ENCODE measurements at places on chromosomes 11 and 22.

GRCh38 chr11:134734894-134735293, 322.9 kb upstream of the B3GAT1 start:
- no peak for DNase-seq

DNA sequence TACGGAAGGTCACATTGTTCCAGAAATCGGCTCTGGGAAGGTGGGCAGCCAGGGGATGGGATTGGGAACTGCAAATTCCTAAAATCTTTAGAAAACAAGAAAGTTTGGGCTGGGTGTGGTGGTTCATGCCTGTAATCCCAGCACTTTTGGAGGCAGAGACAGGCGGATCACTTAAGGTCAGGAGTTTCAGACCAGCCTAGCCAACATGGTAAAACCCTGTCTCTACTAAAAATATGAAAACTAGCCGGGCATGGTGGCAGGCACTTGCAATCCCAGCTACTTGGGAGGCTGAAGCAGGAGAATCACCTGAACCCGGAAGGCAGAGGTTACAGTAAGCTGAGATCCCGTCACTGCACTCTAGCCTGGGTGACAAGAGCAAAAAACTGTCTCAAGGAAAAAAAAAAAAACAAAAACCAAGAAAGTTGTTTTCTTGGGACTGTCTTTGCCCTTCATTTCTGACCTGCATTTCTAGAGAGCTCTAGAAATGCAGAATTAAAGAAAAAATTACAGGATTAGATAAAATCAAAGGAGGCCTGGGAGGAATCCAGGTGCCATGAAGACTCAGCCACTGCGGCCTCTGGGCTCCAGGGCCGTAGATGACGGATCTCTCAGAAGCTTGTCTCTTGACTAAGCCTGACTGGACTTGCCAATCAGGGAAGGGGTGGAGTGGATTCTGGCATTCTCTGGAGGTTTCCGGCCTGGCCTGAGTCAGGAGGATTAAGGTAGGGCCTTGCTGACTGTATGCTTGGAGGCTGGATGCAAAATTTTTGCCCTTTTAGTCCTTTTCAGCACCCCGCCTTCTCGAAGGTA, 5.3 kb upstream of the MALAT1 start:
- no peak for DNase-seq

DNA sequence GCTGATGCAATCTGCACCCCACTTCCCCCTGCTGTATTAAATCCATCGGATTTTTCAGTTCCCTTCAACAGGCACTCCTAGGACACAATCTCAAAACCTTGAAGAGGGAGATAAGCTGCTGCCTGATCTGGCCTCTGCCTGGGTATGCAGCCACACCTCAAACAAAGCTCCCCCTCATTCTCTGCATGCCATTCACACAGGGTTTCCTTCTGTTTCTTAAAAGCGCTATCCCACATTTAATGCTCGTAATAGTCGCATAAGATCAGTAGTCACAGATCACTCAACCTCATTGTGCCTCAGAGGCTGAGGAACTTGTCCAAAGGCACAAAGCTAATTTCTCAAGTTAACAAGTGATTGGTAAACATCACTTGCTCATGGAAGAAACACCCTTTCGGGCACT, 34.0 kb downstream of the UQCR10 start:
- no peak for DNase-seq

- no peak for DNase-seq
Measured at GRCh38 chr11:122201106-122201505, 85.1 kb upstream of the BLID start.

GRCh38 chr11:8812438-8812837, 98.6 kb upstream of the AKIP1 start:
- no peak for DNase-seq

GRCh38 chr11:2549491-2549875, 104.7 kb downstream of the KCNQ1 start:
- DNase-seq = no peak

- peak; percentile 77 for DNase-seq
Measured at GRCh38 chr22:36977401-36977861, 41.8 kb downstream of the TST start.

- no peak for DNase-seq
Measured at GRCh38 chr11:125170001-125170509, 5.5 kb downstream of the PKNOX2 start.

GRCh38 chr11:118264569-118265465, 720 bp upstream of the MPZL2 start:
- no peak for DNase-seq

- DNase-seq = no peak
Measured at GRCh38 chr11:19652623-19653375, 59.8 kb upstream of the NAV2 start.

- no peak for DNase-seq
Measured at GRCh38 chr22:18056161-18056666, 21.6 kb upstream of the PEX26 start.

- no peak for DNase-seq
Measured at GRCh38 chr11:12139144-12139881, 28.9 kb downstream of the MICAL2 start.

DNA sequence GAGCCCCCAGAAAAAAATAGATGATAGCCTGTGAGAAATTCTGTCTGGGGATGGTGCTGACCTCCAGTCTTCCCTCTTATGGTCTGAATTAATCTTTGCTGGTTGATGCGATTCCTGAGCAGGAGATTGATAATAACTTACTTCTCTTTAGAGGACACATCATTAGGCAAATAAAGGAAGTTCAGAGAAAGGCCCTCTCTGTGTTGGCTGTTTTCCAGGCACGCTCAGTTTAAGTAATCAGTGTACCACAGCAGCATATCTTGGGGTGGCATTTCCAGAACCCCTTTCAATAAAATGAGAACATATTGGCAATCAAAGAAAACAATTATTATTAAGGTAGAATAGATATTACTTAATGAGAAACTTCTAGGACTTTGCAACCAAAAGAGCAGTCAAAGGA, 1129.3 kb upstream of the RAG2 start:
- peak; percentile 29 for DNase-seq

- DNase-seq = no peak
Measured at GRCh38 chr11:43071338-43071737, 240.5 kb upstream of the API5 start.

DNA sequence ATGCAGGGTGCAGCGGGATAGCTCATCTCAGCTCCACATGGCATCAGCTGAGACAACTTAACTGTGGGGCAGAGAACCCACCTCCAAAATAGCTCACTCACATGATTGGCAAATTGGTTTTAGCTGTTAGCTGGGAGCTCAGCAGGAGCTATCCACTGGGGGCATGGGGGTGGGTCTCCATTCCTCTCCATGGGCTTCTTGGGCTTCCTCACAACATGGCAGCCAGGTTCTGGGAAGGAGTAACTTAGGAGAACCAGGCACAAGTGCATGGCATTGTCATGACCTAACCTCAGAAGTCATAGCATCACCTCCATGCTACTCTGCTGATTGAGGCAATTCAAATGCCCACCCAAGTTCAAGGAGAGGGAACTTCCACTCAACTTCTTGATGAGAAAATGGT, 85.5 kb downstream of the MN1 start:
- DNase-seq = no peak

- peak; percentile 24 for DNase-seq
Measured at GRCh38 chr22:44828193-44828592, 75.8 kb downstream of the ARHGAP8 start.

- DNase-seq = no peak
Measured at GRCh38 chr11:78161962-78162371, 22.5 kb upstream of the ALG8 start.

DNA sequence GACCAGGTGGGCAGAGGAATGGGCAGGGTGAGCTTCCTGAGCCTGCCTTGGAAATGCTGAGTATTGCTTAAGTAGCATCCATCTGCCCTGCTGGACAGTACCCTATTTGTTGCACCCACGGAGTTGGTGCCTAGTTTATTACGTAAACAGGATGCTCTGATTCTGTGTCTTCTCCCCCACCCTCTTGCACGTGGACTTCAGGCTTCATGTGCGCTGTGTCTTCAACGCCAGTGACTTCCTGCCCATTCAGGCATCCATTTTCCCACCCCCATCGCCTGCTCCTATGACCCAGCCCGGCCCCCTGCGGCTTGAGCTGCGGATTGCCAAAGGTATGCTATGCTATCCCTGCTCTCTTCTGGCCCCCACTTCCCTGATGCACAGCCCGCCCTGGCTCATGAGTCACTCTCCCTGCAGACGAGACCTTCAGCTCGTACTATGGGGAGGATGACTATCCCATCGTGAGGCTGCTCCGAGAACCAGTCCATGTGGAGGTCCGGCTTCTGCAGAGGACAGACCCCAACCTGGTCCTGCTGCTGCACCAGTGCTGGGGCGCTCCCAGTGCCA, 5.7 kb downstream of the ZP1 start:
- no peak for DNase-seq

- peak; percentile 86 for DNase-seq
Measured at GRCh38 chr22:36180038-36180880, 19.7 kb upstream of the APOL3 start.

DNA sequence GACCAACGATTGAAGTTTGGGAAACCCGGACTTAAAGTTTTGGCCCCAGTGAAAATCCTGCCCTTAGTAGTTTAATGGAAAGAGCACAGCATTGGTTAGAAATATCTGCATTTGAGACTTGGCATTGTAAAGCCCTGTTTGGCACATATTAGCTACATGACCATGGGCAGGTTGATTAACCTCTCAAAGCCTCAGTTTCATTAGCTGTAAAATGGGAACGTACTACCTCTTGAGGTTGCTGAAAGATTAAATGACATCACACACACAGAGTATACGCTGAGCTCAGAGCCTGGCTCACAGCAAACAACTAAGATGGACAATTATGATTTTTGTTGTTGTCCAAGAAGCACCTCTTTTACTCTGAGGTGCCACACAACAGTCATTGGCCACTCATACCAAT, 153.0 kb upstream of the TIMP3 start:
- no peak for DNase-seq

- no peak for DNase-seq
Measured at GRCh38 chr11:78318321-78319114, 99.1 kb downstream of the GAB2 start.

DNA sequence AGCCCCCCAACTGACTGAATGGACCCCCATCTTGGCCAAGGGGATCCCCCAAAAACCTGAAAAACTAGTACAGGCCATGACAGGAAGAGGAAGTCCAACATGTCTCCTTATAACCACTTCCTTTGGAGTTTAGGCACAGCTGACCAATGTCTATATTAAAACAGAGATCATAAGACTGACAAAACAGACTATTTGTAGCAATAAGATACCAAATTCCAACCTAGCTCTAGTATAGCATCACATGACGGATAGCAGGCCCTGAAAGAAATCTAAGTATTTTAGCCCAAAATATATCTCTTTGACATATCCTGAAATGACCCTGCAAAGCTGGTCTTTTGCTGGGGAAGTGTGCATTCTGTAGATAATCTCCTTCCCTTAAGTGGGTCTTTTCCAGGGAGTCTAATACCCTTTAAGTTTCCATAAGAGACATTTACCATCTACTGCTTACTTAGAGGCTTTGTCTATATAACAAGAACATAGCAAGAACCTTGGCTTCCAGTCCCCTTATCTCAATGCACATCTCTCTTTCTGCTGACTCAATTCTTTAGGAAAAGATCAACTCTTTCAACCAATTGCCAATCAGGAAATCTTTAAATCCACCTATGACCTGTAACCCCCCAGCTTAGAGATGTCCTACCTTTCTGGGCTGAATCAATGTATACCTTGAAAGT, 34.9 kb upstream of the ACER3 start:
- no peak for DNase-seq

DNA sequence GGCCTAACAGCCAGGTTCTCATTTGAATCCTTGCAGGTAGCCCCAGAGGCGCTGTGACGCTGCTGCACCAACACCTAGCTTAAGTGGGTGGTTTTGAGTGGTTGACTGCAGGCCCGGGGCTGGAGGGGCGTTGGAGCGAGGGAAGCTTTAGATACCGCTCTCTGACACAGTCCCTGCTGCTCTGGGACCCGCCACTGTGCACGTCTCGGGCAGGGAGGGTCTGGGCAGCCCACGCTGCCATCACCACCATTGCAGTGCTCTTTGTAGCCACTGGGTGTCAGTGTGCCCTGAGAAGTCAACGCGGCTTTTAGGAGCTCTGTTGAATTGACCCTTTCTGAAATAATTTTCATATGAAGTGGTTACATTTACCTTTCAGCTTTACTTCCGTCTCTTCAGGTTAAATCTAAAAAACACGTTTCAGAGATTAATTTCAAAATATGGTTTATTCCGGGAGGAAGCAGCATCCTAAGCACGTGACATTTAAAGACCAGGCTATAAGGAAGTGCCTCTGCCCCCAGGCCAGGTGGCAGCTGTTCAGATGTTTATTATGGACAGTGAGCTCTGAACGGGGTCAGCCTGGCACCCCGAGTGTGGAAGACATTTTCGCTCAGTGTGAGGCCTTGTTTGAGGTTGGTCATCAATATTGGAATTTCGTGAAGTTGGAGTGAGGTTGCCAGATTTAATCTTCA, 30.9 kb upstream of the PARVB start:
- DNase-seq = peak; percentile 80

- no peak for DNase-seq
Measured at GRCh38 chr11:112485280-112485679, 224.6 kb upstream of the PLET1 start.

DNA sequence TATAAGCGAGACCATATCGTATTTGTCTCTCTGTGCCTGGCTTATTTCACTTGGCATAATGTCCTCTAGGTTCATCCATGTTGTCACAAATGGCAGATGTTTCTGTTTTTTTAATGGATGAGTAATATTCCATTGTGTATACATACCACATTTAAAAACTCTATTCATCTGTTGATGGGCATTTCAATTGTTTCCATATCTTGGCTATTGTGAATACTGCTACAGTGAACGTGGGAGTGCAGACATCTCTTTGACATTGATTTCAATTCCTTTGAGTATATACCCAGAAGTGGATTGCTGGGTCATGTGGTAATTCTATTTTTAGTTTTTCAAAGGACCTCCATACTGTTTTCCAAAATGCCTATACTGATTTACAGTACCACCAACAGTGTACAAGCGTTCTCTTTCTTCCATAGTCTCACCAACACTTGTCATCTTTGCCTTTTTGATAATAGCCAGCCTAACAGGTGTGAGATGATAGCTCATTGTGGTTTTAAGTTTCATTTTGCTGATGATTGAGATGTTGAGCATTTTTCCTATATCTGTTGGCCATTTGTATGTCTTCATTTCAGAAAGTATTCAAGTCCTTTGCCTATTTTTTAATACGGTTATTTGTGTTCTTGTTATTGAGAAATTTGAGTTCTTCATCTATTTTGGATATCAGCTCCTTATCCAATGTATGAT, 194.7 kb upstream of the E2F8 start:
- no peak for DNase-seq

GRCh38 chr22:47879346-47879745, 1116.9 kb downstream of the TBC1D22A start:
- DNase-seq = no peak

DNA sequence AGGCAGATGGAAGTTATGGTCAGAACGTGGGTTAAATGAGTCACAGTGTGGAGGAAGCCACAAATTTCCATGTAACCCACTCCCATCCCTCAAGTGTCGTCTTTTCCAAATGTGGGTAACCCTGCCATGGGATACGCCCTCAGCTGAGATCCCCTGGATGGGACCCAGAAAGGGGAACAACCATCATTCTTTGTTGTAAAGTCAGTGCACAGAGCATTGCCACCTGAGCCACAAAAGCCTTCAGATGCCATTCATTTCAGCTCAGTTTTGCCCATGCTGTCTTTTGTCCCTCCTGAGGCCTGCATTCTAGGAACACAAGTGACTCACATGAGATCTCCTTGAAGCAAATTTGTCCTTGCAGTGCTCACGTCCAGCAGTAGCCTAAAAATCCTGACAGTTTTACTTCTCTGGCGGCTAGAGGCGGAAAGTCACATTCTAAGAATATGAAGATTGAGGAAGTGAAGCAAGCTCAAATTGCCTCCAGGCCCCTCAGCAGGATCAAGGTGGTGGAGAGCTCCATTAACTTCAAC, 30.6 kb downstream of the MMP13 start:
- DNase-seq = peak; percentile 59

GRCh38 chr11:27083782-27084181, 43.2 kb downstream of the BBOX1 start:
- DNase-seq = no peak

Measured in common myeloid progenitor, CD34-positive (primary cell).